NCI-H2171 treated with DMSO at 0.1 percent for 48 hours (cell line): ENCODE measurements at places on chromosomes 2 and 18.

DNA sequence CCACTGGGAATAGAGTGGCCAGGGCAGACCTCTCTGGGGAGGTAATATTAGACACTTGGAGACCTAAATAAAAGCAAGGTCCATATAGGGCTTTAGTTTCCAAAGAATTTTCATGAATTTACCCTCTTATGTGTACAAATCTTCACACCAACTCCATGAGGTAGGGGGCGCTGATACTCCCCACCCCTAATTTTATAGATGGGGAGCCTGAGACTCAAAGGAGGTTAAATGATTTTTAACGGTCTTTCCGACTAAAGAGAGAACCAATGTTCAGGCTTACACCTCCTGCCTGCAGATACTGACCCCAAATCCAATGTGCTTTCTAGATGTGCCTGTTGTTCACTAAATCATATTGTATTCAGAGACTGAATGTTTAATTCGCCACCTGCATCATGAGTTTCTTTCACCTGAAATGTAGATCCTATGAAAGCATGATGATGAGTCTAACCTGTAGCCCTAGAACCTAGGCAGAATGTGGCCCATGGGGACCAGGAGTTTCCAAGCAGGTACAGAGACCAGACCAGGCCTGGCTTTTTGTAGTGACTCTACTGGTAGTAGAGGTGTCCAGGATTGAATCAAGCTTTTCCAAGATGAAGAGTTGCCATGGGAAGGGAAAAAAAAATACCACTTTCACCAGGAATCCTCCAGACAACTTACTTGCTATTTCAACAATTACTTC lies 16.8 kb upstream of the PAX3 start:
- no peak for DNase-seq

DNA sequence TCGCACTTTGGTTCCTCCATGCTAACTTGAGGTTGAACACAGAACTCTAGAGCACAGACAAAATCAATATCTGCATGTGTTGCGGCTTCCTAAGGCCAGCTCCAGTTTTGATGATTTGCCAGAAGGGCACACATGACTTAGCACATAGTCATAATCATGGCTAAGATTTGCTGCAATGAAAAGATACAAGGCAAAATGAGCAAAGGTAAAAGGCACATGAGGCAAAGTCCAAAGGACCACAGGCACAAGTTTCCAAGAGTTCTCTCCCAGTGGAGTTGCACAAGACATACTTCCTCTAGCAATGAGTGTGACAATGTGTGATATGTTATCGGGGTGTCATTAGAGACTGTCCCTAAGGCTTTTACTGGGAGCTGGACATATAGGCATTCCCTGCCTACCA lies 24.2 kb upstream of the CXXC1 start:
- DNase-seq: no peak

DNA sequence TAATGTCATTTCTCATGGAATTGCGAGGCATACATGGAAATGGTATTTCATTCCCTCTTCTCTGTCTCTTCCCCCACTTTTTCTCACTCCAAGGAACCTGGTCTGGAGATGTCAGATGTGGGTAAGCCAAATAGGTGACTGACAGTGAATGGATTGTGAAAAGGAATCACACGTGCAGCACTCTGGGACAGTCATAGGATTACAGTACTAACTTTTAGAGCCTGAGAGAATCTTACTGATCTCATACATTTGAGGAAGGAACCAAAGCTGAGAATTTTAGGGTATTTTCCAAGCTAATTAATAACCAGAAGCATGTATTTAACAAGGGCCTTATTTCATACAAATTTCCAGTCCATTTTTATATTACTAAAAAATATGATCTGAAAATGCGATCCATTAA lies 58.1 kb upstream of the ERBB4 start:
- DNase-seq: no peak

GRCh38 chr2:23636426-23636825 lies 251.4 kb downstream of the KLHL29 start:
- DNase-seq: peak; percentile 29

DNA sequence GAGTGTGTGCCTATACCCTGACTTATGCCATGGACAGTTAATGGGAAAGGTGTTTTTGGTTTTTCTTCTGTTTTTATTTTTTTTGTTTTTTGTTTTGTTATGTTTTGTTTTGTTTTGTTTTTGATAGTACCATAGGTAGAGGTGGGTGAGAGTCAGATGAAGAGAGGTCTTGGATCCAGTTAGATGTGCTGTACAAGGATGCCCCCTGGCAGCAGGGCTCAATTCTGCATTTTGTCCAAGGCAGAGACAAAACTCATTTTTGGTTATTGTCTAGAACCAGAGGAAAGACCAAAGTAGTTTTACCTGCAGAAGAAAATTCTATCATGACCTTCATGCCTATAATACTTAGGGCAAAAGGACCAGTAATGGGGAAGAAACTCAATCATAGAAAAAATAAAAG lies 48.5 kb downstream of the SLC5A7 start:
- DNase-seq: peak; percentile 10

- DNase-seq: peak; percentile 52
Measured at GRCh38 chr2:111884592-111884964, 585 bp upstream of the ANAPC1 start.

DNA sequence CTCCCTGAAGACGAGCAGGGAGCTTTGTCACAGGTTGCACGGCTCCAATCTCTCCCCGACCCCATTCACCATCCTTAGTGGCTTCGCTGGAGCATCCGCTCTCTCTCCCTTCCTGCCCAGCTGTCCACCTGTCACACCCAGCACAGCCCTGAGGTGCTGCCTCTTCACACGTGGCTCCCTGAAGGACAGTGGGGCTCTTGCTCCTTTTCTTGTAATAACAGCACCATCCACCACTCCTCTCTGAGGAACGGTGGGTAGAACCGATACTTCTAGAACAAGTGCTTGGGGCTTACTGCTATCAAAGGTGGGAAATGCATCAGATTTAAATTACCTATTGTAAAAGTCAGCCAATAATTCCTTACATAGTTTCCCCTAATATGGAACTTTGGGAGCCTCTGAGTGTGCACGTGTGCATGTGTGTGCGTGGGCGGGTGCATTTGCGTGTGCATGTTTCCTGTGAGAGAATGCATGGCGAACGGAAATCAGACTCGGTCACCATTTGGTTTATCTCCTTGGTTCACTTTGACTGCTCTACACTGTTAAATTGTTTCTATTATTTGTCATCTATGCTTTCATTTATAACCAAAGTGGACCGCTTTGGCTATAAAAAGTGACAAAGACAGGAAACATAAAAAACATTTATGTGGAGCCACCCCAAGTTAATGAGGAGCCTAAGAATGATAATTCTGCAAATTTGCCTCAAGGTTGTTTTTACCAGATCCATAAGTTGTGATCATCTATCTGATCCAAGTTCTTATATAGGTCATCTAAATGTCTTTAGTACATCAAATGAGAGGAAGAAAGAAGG lies 39.1 kb downstream of the KLHL29 start:
- DNase-seq: no peak
